Lower leg skin (tissue), 4 donors: ENCODE measurements at places on chromosomes 16 and 17.

DNA sequence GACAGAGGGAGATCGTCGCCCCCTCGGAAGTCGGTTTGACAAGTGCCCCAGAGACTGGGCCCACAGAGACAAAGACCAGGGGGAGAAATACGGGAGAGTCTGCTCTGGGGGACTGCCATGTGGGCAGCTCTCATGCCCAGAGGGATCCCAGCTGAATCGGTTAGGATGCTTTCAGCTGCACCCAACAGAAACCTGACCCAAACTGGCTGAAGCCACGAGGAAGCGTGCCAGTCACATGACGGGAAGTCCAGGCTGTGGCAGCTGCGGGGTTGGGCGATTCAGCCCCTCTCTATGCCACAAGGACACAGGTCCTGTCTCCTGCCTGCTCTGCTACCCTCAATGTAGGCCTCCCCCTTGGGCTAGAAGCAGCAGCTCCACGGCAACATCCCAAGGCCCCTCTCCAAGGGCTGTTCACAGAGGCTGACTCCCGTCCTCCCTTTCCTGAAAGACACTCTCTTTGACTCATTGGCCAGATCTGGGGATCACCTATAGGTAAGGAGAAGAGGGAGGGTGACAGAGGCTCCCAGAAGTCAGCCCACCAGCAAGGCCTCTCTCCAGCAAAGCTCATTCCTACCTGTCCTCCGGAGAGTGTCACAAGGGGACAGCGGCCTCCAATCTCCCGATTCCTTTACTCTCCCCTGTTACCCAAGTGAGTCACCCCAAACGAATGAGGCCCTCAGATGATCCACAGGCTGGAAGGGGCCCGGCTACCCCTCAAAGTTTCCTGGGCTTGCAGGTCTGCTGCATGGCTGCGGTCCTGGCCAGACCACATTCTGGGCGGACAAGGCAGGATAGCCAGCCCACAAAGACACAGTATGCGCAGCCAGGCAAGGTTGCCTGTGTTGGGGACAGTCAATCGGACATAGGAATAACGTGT lies 75.8 kb downstream of the RBFOX3 start:
- no peak for DNase-seq

GRCh38 chr17:3965118-3965800 lies 1.0 kb upstream of the ATP2A3 start:
- peak; percentile 92 for DNase-seq

GRCh38 chr17:72145962-72146361 lies 25.1 kb downstream of the SOX9 start:
- DNase-seq = no peak

DNA sequence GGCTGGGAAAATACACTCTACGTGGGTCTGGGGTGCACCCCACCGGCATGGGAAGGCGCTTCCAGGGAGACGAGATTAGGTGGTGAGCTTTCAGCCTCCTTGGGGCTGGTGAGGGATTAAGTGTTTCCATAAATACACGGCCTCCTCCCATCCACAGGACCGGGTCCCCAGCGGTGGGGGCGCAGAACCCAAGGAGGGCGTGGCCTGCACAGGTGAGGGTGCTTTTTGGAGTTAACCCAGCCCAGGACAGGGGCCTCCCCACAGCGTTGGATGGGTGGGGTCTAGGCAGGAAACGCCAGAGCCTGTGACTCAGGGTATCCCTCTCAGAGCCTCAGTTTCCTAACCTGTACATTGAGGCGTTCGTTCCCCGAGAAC lies 1.1 kb downstream of the C16orf74 start:
- no peak for DNase-seq

DNA sequence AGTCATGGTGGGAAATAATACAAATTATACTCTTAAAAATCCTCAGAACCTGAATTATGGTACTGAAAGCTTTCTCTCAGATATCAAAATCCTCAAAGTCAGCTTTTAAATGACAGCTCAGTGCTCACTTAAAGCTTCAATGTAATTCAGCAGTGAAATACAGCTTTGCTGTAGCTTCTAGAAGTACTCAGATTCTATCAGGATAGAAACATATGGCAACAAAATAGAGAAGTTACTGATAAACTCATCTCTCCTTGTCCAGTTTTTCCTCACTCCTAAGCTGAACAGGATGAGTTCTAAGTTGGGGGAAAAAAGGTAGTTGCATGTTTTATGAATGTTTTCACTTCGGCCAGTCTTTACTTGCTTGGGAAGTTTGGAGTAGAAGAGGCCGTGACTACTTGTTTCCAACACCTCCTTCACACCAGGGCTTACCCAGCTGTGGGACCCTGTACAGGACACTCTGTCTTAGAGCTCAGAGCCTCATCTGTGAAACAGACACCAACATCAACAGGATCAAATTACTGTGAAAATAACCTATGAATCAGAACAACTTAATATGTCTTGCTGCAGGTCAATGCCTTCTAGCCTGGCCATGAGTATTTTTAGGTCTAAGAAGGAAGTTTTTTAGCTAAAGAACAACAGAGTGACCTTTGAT lies 30.2 kb downstream of the OGFOD1 start:
- no peak for DNase-seq

GRCh38 chr16:85101956-85102630 lies 10.2 kb downstream of the CIBAR2 start:
- no peak for DNase-seq

DNA sequence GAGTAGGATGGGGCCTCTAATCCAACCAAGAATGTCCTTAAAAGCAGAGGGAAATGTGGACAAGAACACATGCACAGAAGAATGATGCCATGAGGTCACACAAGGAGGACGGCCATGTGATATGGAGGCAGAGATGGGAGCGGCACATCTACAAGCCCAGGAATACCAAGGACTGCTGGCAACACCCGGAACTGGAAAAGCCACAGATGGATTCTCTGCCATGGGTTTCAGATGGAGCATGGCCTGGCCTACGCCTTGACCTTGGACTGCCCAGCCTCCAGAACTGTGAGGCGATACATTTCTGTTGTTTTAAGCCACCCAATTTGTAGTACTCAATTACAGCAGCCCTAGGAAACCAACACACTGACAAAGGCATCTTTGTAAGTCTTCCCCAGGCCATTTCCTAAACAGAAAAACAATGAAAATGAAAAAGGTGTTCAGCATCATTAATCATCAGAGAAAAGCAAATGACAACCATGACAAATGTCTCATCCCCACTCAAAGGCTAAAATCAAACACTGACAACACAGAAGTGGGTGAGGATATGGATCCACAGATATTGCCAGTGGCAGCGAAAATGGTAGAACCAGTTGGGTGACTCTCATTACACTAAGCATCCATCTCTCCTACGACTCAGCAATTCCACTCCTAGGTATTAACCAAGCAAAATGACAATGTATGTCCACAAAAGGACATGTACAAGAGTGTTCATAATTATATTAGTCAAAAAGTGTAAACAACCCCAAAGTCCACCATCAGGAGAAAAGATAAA lies 76.9 kb upstream of the CNEP1R1 start:
- DNase-seq = no peak

- no peak for DNase-seq
Measured at GRCh38 chr16:48000622-48001021, 155.2 kb downstream of the ABCC12 start.

DNA sequence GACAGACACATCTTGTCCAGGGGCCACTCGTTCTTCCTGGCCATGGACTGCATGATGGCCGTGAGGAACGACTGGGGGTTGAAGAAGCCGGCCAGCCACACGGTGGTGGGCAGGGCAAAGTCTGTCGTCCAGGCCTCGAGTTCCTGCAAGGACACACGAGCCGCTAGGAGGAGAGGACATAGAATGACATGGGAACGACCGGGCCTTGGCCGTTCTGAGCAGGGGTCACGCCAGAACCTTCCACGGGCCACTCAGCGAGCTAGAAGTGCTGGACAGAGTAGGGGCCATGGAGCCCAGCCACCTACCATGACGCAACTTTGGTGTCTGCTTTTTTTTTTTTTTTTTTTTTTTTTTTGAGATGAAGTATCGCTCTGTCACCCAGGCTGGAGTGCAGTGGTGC lies 47.0 kb downstream of the PGS1 start:
- DNase-seq = no peak

DNA sequence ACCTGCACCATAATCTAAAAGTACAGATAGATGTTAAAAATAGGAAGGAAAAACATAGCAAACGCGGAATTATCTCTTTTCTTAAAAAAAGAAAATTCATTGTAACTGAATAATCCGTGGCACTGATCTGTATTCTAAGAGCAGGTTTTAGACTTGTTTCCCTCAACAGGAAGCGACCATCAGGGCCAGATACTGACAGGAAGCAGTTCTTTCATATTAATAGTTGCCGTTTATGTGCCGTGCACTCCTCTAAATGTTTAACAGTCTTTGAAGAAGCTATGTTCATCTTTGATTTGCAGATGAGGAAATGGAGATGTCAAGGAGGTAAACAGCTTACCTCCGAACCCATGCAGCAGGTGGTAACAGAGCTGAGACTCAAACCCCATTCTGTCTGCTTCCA lies 23.6 kb downstream of the DYNLRB2 start:
- DNase-seq = no peak

DNA sequence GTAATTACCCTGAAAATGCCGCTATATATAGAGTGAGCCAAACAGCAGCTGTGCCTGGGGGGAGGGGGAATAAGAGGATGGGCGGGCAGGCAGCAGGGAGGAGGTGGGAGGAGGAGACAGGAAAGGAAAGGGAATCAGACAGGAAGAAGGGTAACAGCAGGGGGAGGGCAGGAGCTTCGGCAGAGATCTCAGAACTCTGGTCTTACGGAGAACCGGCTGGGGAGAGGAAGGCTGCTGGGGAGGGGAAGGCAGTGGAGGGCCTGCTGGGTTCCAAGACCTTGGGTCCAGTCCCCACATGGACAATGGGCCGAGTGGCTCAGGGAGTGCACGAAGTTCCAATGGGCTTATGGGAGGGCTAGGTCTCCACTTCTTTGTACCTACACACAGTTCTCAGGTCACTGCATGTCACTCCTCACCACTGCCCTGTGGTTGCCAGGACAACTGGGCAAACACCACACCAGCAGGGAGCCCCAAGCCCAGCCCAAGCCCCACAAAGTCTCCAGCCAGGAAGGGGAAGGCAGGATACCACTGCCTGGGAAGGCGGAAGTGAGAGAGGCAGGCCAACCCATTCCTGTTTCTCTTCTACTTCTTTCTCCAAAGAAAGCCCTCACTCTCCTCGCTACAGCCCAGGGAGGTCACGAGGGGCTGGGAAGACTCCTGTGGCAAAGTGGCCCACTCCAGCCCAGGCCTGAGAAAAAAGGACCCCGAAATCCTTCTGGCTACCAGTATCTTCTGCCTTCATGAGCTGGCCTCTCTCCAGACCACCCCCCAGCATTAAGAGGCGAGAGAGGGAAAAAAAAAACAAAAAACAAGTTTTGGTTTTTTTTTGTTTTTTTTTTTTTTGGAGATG lies 25.3 kb downstream of the G6PC3 start:
- DNase-seq = peak; percentile 47

- no peak for DNase-seq
Measured at GRCh38 chr17:69809331-69809730, 265.7 kb upstream of the KCNJ16 start.

GRCh38 chr17:39096508-39097149 lies 54.8 kb downstream of the PLXDC1 start:
- DNase-seq = no peak
